Stimulated activated CD4-positive, alpha-beta T cell treated with anti-CD3 and anti-CD28 coated beads, Interleukin-15, amount 100 ng/mL, for 1 hour (primary cell): ENCODE measurements at places on chromosomes 16 and 17.

- DNase-seq: no peak
These were observed 59.6 kb downstream of the ANKFY1 start for GRCh38 chr17:4204190-4204589.

DNA sequence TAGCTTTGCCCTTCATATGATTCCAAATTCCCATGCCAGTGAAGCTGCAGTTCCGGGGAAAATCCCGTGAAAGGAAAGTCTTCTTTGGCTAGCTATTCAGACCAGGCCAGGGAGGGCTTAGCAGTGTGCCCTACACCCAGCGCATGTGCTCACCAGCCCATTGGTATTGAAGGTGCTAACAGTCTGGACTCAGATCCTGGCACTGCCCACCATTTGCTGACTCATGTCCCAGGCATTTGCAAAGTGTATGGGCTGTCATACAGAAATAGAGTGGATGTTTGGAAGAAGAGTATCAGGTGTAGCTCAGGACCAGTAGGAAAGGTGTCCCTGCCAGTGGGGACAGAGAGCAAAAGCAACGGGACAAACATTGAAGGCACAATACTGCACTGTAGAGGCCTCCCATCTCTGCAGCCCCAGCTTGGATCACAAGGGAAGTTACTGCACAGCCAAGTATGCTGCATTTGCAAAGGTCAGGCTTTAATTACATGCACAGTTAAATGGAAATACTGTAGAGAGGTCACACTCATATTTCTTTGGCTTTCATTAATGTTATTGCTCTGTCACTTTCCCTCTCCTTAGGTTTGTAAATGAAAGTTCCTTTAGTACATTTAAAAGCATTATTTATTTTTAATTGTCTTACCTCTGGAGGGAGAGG is 220.0 kb downstream of the IRX3 start:
- DNase-seq: no peak

DNA sequence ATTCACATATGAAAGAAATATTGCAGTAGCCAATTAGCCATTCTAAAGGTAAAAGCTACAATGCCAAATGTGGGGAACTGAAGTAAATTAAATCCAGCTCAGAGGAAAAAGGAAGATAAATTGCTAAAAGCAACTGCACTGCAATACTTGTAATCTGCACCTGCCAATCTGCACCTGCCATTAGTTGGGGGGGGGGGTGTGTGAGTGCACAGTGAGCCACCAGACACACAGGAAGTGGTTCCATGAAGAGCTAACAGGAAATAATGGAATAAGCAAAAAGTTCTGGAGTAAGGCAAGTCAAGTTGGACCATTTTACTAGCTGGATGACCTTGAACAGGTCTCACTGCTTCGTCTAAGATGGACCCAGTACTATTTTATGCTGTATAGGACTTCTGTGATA is 191.8 kb downstream of the PARN start:
- DNase-seq: no peak

DNA sequence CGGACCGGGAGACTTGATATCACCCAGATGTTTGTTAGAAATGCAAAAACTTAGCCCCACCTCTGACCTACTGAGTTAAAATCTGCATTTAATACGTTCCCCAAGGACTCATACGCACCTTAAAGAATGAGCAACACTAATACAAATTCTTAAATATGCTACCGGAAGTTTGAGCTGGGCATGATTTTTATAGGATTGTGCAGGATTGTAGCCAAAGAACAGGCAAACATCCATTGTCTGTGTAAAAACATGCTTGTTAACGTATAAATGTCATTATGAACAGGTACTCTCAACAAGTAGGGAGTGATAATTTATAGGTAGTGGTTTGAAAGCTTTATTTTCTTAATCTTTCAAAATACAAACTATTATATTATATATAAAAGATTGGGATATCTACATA is 22.3 kb upstream of the COX10 start:
- no peak for DNase-seq

- no peak for DNase-seq
These were observed 136.7 kb upstream of the HS3ST2 start for GRCh38 chr16:22677024-22677830.

DNA sequence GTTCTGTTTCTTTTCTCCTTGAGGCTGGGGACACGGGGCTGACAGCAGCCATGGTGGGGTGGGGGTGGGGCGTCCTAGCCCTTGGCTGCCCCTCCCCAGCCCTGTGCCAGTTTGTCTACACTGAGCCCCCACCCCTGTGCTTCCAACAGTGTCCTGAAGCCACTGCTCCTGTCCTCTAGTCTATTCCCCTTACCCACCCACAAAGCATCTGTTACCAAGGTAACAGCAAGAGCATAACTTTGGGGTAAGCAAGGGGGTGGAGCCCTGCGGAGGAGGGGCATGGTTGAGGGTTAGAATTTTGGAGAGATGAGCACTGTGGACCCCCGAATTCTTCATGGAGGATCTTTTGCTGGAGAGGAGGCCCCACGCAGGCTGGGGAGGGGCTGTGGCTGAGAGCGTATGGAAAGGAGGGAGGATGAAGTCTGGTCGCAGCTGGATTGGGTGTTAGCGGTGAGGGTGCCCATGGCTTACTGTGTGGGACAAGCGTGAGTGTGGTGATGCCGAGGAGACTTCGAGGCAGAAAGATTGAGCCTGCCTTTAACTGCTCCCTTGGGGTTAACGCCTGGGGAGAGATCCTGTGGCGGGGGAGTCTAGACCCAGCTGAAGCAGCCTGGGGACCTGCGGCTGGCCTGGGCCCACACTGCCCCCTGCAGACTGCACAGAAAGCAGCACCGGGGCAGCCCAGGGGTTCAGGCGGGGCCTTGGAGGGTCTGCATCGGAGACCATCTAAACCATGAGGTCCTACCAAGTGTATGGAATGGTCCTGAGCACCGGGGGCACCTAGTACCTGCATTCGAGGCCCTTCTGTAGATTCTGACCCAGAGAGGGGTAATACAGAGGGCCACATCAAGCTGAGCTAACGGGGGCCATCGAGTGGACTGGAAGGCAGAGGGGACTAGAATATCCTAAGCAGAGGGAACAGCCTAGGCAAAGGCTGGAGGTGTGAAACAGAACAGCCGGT is 6.1 kb upstream of the STAC2 start:
- DNase-seq: no peak

DNA sequence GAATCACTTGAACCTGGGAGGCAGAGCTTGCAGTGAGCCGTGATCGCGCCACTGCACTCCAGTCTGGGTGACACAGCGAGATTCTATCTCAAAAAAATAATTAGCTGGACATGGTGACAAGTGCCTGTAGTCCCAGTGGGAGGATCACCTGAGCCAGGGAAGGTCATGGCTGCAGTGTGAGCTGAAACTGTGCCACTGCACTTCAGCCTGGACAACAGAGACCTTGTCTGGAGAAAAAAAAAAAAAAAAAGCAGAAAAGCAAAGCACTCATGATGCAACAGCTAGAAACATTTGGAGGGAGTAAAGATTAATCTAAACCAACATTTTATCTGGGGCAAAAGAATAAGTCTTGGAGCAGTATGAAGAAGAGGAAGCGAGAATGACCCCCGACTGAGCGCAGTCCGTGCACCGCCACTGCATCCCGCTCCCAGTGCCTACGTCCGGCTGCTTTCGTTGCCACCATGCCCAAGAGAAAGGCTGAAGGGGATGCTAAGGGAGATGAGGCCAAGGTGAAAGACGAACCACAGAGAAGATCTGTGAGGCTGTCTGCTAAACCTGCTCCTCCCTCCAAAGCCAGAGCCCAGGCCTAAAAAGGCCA is 8.2 kb downstream of the PRPSAP1 start:
- no peak for DNase-seq

GRCh38 chr16:66224626-66225025 is 141.9 kb upstream of the CDH5 start:
- no peak for DNase-seq

- DNase-seq: no peak
These were observed 18.0 kb upstream of the CIITA start for GRCh38 chr16:10859020-10859419.

- DNase-seq: no peak
These were observed 106.8 kb upstream of the CHMP6 start for GRCh38 chr17:80884811-80885210.

- no peak for DNase-seq
These were observed 66.7 kb downstream of the RPA1 start for GRCh38 chr17:1896243-1897104.

DNA sequence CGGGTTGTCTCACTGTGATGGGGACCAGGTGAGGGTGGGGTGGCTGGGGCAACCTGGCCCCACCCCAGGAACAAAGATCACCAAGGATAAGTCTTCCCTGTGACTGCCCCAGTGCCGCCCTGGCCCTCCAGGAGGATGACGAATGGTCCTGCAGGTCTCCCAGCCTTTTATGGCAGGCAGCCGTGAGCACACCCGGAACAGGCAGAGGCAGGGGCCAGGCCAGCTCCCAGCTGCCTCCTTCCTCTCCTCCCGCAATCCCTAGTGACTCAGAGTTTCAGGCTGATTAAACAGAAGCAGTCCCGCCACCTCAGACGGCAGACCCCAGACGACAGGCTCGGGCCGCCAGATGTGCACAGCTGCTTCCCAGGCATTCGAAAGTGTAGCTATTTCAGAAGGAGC is 13.3 kb downstream of the JUP start:
- DNase-seq: no peak

GRCh38 chr16:52076801-52077201 is 470.1 kb downstream of the TOX3 start:
- DNase-seq: no peak

GRCh38 chr16:86823125-86823524 is 244.8 kb downstream of the FOXL1 start:
- DNase-seq: no peak

DNA sequence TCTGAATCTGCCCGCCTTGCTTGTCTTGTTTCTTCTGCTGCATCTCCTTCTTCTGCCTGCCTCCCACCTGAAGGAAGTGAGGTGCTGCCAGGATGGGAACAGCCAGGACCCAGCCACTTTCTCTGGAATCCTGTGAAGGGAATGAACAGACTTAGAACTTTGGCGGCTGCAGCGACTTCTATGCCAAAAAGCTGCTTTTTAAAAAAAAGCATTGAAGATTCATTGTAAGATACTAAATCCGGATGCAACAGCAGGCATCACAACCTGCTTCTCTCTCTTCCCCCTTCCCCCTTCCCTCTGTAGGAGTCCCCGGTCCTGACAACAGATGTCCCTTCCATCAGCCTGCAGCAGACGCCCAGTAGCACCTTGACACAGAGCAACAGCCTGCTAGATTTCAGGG is 176.3 kb downstream of the HS3ST4 start:
- no peak for DNase-seq

DNA sequence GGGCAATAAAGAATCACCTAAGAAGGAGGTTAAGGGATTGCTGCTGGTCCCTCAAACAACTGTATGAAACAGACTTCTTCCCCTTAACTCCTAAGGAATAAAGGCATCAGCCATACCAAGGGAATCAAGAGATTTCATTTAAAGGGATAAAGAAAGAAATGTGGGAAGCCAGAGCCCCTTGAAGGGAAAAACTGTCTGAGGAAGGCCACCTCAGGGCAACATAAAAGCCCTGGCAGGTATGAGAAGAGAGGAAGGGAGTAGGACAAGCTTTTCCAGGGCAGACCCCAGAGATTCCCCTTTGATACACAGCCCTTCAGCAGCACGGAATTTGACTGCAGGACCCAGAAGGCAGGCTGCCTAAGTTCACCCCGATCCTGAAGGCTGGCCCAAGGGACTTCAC is 43.5 kb downstream of the COG7 start:
- DNase-seq: no peak

DNA sequence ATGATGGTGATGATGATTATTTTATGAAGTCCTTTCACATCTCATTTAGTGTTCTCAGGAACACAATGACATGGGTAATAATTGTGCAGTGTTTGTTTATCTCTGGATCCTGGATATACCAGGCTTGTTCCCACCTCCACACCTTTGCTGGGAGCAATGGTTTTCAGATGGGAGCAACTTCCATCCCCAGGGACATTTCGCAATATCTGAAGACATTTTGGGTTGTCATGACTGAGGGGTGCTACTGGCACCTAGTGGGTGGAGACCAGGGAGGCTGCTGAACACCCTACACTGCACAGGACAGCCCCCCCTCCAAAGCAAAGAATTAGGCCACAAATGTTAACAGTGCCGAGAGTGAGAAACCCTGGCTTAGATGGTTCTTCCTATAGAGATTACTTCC is 13.5 kb upstream of the SALL1 start:
- DNase-seq: no peak

DNA sequence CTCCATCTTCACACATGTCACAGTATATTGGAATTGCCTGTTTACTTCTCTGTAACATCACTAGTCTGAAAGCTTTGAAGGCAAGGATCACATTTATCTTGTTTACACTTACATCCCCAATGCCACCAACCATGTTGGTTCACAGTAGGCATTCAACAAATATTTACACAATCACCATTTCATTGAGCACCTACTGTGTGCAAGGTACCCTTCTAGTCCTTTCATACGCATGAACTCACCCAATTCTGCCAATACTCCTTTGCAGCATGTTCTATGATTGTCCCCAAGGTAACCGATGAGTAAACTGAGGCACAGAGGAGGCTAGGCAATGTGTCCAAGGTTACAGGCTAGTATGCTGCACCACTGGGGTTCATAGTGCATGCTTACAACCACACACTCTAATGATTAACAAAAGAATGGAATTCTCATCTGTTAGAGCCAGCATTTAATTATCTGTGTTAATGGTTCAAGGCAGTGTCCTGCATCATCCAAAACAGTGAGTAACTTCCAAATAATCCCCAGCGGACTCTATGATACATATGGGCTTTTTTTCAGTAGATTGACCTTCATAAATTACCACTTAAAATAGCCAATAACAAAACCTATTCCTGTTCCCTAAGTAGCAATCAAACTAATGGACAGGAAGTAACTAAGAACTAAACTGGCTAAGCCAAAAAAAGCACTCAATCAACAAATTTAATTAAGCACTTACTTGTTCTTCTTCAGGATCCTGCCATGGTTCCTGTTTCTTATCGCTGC is 364.5 kb upstream of the XYLT1 start:
- no peak for DNase-seq

- DNase-seq: no peak
These were observed 21.2 kb upstream of the LGALS9 start for GRCh38 chr17:27609611-27610303.

DNA sequence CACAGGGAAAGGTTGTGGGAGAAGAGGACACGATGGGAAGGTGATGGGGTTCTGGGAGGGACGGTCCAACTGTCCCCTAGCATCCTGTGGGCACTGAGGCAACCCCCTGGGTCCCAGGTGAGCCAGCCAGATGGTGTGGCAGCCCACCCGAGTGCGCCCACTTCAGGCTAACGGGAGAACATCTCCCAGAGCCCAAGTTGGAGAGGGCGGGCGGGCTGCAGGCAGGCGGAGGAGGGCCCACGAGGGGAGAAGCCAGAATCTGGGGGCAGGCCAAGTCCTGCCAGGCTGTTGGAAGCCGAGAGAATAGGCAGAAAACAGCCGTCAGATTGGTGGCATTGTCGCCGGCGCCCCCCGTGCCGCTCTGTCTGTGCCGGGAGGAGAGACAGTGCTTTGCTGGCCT is 13.8 kb upstream of the ABCC3 start:
- no peak for DNase-seq

- no peak for DNase-seq
These were observed 61.8 kb upstream of the RBFOX1 start for GRCh38 chr16:7270823-7271222.

- DNase-seq: no peak
These were observed 111.0 kb upstream of the TNRC6C start for GRCh38 chr17:77847221-77848085.
